NCI-H1694 (cell line): ENCODE measurements at places on chromosomes 3 and 15.

DNA sequence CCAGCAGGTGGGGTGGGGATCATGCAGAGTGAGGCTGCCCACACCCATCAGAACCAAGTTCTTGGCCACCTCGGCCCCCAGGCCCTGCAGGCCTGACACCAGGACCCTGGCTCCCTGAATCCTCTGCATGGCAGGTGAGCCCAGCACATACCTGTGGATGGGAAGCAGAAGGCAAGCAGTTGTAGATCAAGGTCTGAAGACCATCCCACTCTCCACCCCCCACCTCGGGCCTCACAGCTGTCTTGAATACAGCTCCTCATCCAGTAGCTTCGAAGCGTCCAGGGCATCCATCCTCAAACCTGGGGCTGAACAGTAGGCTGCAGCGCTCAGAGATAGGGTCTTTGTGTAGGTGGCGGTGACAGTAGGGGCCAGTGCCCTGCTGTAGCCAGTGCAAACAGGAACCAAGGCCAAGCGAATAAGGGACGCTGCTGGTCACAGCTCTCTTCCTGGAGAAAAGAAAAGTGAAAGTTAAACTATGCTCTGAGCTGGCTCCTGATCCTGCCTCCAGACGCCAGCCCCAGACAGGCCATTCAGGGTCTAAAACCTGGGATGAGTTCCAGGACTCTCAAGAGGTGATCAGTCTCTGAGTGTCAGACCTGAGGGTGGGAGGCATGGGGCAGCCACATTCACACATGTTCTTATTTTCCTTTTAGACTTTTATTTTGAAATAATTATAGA is at the start of gene UBA7:
TSS of gene UBA7 (minus strand) at position 457 of the 678 bp plus-strand sequence. CDS start at position 291, 166 bp downstream.
- no peak for DNase-seq

DNA sequence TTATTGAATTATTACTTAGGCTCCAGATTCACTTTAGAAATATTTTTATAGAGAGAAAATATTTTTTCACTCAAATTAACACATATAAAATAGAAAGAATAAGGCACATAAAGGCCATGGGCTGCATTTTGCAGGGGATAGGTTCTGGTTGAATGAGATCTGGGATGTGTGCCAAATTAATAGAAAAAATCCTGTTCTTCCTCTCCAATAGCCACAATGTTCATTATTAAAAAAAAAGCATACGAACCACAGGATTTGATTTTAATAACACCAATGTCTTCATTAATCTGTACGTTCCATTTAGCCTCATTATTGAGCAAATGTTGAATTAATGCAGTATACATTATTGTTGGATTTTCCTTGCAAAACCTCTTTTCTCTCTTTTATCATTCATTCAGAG is 622.8 kb upstream of the AGTR1 start:
- peak; percentile 55 for DNase-seq

GRCh38 chr3:26084629-26085028 is 294.7 kb downstream of the OXSM start:
- DNase-seq: no peak

- DNase-seq: no peak
Observed at GRCh38 chr3:66803206-66803605, 194.9 kb upstream of the KBTBD8 start.

DNA sequence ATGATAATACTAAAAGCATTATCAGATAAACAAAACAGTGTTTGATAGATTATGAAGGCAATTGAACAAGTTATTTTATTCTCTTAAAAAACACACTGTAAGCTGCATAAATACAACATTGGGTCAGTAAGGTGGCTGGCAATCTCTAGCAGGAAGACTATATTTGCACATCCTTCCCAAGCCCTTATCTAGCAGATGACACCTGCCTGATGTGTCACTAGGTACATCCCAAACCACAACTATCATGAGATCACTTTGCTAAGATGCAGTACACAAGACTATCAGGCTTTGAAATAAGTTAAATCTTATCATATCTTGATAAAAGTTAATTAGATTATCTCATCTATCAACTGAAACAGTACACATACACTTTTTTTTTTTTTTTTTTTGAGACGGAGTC is 417.4 kb downstream of the MECOM start:
- DNase-seq: no peak

GRCh38 chr3:131260525-131260924 is 121.0 kb upstream of the NUDT16 start:
- no peak for DNase-seq

GRCh38 chr3:135083179-135083578 is 288.1 kb downstream of the EPHB1 start:
- no peak for DNase-seq

- DNase-seq: no peak
Observed at GRCh38 chr3:113404637-113405036, 36.7 kb downstream of the CFAP44 start.

DNA sequence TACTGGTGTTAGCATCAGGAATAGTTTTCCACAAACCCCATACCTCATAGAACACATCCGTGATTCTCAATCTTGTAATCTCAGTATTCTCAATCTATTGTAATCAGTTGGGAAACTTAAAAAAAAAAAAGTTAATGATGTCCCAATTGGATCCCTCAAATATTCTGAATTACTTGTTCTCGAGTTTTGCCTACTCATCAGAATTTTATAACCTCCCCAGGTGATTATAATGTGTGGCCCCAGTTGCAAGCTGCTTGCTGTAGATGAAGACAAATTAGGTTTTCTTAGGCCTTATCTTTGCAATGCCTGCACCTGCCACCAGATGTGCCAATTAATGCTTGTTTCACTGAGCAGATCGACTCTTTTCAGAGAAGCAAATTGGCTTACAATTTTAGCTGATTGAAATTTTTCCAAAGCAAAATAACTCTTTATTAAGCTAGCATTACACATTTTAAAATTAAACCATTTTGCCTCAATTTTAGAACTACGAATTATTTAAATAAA is 19.0 kb upstream of the DIPK2A start:
- DNase-seq: no peak
